NCI-H1436 (cell line): ENCODE measurements at places on chromosomes 3 and 15.

- DNase-seq = no peak
Observed at GRCh38 chr15:48569591-48570302, 75.8 kb downstream of the FBN1 start.

DNA sequence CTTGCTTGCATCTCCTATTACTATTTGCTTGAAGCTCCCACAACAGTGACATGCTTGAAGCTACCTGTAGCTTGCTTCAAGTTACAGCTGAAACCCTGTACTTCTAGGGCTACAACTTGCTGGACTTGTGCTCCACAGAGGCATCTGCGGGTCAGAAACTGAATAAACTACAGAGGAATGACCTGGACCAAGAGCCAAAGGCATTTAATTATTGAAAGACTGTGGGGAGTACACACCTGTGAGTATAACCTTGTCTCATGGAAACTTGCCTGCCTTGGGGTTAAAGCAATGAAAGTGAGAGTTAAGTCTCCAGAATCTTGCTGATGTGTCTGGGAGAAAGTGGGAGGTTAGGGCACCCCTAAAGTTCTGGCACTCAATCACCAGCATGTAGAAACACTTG is 69.8 kb downstream of the UMPS start:
- no peak for DNase-seq

DNA sequence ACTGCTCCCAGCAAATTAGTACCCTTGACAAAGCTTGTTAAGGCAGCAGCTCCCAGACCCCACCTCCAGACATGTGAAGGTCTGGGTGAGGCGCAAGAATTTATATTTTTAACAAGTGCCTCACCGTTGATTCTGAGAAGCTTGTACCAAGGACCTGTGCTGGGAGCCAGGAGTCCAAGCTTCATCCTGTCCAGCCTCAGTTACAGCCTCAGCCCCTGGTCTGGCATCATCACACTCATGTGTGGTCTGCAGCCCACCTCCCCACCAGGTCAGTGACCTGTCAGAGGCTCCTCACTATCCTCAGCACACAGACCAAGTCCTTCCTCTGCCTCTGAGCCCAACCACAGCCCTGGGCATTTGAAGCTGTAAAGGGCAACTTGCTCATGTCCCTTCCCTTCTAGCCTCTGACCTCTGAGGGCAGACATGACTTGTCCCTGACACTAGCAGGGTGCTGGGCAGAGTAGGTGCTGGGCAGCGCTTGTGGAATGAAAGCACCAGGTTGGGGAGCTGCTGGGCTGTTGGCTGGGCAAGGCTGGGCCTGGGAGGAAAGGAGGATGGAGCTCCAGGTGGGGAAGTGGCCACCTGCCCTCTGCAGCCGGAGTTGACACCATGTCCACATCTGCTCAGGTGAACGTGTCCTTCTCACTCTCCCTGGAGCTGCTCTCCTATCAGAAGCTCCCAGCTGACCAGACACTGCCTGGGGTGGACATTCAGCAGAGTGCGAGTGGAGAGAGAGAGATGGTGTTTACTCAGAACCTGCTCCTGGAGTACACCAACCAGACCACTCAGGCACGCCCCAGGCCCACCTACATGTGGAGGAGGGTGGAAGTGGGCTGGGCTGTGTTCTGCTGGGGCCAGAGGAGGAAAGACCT is 16.9 kb downstream of the ACAA1 start:
- DNase-seq = no peak

DNA sequence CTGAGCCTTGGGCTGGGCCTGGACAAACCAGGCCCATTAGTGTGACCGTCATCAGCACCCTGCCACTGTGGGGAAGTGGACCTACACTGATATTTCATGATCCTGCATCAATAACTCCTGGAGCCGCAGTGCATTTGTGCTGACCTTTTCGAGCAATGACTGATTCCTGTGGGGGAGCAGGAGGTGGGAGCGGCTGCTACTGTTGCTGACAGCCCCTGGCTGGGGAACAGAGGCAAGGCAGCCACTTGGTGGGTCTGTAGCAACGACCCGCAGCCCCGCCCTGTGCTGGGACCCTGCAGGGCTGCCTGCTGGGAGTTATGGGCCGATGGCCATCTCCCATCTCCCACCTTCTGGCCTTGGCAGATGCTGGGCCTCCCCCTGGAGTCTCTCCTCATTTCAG is 42.1 kb downstream of the CCDC33 start:
- DNase-seq = no peak

DNA sequence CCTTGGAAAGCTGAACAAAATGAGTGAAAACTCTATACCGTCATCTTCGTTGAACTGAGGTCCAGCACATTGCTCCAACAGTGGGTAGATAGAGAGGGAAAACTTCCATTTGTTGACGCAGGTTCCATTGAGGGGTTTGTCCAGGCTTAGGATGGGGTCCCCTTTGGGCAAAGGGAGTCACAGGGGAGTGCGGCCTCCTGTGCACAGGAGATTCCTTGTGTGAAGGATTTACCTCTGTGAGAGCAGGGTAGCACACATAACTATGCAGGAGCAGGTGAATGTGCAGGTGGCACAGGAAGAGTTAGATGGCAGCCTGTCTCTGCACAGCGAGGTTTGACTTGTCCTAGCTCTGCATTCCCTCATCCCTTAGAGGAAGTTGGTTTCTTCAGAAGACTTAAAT is 139.3 kb downstream of the SNRPN start:
- DNase-seq = no peak

- DNase-seq = no peak
Observed at GRCh38 chr15:92117261-92117731, 263.8 kb downstream of the SLCO3A1 start.

DNA sequence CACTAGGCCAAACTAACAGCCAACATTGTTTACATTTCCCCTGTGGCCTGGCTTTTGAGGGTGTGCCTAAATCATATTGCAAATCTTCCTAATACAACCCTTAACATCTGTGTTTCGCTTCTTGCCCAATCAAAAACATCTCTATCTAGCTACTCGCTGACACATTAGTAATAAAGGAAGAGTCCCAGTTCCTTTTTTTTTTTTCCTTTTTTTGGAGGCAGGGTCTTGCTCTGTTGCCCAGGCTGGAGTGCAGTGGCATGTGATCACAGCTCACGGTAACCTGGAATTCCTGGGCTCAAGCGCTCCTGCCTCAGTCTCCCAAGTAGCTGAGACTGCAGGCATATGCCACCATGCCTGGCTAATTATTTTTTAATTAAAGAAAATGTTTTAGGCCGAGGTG is 2.1 kb upstream of the SRPRB start:
- no peak for DNase-seq

DNA sequence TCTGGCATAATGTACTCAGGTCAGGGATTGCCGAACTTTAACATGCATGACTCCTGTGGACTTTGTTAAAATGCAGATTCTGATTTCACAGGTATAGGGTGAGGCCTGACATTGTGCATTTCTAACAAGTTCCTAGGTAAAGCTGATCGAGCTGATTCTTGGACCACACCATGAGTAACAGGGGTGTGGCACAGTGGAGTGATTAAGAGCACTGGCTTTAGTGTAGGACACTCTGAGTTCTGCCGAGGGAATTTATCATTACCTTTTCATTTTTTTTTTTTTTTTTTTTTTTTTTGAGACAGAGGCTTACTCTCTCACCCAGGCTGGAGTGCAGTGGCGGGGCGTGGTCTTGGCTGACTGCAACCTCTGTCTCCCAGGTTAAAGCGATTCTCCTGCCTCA is 169.3 kb downstream of the ADAMTS9 start:
- DNase-seq = no peak

DNA sequence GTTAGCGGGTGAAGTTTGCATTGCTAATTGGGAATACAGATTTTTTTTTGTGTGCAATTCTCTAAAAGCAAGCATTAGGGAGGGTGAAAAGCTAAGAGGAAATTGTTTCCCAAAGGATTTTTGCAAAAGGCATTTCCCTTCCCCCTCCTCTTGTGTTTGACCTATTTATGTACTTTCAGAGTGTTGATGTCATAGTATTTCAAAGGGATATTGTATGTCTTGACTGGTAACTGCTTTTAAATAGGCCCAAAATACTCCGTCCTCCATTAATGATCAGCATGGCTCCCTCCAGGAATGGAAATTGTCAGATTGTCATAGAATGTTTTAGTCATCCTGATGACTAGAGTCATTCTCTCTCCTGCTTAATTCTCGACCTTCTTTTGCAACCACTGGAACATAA is 32.4 kb downstream of the TRIM71 start:
- no peak for DNase-seq

DNA sequence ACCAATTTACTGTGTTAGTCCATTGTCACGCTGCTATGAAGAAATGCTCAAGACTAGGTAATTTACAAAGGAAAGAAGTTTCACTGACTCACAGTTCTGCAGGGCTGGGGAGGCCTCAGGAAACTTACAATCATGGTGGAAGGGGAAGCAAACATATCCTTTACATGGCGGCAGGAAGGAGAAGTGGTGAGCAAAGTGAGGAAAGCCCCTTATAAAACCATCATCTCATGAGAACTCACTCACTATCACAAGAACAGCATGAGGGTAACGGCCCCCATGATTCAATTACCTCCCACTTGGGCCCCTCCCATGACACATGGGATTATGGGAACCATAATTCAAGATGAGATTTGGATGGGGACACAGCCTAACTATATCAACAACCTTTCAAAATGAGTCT is 20.2 kb downstream of the USF3 start:
- no peak for DNase-seq

DNA sequence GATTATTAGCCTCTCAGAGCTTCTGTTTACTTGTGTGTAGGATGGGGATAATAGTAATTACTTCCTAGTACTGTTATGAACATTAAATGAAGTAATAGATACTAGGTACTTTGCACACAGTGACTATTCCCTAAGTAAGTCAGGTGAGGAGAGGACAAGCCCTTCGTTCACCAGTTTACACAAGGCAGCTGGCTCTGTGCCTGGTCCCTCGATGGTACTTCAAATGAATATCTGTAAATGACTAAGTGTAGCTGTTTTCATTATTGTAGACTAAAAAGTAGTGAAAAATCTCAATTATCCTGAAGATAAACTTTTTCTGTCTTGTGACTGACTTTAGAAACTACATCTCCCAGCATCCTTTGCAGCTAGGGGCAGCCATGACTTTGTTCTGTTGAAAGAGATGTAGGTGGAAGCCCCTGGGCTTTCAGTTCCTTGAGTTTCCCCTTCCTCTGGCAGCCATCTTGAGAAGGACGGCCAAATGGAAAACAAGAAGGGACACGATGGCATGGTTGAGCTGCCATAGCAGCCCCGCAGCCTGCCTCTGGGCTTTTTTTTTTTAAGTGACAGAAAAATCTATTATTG is 11.7 kb upstream of the WNT7A start:
- no peak for DNase-seq

DNA sequence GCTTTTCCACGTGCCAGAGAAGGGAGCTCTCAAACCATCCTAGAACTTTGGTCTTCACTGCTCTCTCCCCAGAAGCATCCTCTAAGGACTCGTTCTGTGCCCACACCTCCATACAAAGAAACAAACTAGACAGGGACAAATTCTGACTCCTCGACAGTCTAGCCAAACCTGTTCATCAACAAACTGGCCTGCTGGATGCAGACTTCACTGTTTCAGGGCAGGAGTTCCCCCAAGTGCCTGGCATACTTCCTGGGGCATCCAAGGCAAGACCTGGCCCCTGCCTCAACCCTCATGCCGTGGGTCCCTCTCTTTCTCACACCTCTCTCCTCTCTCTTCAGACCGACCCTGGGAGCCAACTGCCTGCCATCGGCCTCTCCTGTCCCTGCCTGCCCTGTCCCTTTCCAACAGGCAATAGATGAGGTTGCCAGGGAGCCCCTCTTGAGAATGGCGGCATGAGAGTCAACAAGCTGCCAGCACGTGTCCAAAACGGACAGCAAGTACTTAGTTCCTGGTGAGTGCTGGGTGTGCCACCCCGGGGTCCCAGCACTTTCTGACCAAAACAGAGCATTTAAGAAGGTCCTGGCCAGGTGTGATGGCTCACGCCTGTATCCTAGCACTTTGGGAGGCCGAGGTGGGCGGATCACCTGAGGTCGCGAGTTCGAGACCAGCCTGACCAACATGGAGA is 79.1 kb upstream of the HES1 start:
- DNase-seq = no peak

GRCh38 chr15:44763848-44764247 is 27.5 kb downstream of the TRIM69 start:
- DNase-seq = no peak

DNA sequence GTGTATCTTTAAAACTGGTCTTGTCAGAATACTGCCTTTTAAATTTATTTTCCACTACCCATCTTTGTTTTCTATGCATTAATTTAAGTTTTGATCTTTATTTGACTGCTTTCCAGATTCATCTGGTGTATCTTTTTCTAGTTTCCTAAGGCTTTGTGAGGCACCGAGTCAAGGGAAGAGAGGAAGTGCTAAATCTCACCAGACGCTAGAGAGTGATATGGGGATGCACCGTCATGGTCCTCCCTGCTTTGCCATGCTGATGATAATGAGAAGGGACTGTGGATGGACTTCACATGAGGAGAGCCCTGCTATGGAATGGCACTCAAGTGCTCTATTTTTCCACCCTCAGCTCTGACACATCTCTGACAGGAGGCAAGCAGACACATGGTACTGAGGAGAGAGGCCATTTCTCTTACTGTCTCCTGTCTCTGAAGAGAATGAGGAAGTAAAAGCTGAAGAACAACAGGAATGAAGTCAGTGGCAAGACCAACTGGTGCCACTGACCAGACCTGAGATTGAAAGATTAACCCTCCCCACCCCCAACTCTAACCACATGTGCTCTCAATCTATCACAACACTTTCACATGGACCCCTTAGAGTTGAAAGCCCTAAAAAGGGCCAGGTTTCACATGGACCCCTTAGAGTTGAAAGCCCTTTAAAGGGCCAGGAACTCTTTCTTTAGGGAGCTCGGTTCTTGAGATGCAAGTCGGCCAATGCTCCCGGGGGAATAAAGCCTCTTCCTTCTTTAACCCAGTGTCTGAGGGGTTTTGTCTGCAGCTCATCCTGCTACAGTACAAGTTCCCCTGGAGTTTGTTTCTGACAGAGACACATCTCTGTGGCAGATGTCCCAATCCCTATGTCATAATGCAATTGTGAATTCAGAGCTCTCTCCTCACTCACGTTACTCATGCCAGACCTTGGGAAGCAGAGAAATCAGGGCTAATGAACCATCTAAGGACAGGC is at the start of gene IQCF2:
Gene IQCF2 (plus strand): TSS at position 913 of the 963 bp plus-strand sequence. CDS start 52 bp downstream, outside the sequence.
- DNase-seq = no peak

GRCh38 chr3:67998281-67998680 is 343.9 kb upstream of the SUCLG2 start:
- no peak for DNase-seq

DNA sequence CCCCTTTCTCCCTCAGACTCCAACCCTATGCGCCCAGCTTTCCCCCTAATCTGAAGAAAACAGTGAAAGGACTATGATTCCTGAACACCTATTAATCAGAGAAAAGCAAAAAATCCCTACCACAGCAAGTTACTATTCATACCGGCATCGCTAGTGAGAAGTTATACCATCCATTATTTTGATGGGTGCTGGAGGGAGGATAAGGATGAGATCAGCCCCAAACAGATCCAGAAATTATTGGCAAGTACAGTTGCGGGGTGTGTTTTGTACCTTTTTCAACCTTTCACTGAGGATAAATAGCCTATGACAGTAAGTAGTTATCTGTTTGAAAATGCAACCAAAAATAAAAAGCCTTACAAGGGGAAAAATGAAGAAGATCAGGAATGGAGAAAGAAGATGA is 59.9 kb upstream of the ADAMTS9 start:
- no peak for DNase-seq

GRCh38 chr3:116051586-116051985 is 393.7 kb downstream of the LSAMP start:
- DNase-seq = peak; percentile 37

- no peak for DNase-seq
Observed at GRCh38 chr3:14228681-14229470, 50.3 kb downstream of the LSM3 start.

- DNase-seq = no peak
Observed at GRCh38 chr3:138845771-138846173, 11.0 kb upstream of the PIK3CB start.
